Aortic smooth muscle cell (primary cell): ENCODE measurements at places on chromosomes 2 and 18. TPM values are rescaled to one million over a fixed set of nuclear protein-coding genes. Genes with fewer than 3 reads are reported as not detected.

Gene PROKR1
- total RNA-seq, result under 0.01 TPM in 1 of 2 replicates, not detected in the other

Gene C2orf78
- not detected in 2 replicates for total RNA-seq

Gene KHK
- 0.81 and 1.3 TPM in 2 replicates for total RNA-seq

Gene SRSF7
- 134 and 172 TPM in 2 replicates for total RNA-seq

Gene CFC1
- total RNA-seq, result not detected in 2 replicates
